Mesothelial cell of epicardium (in vitro differentiated cells): ENCODE measurements at places on chromosomes 2 and 18. TPM values are rescaled to one million over a fixed set of nuclear protein-coding genes. Genes with fewer than 3 reads are reported as not detected.
A peak's percentile ranks its signal among the peaks of the same experiment; 100 is the strongest.

DNA sequence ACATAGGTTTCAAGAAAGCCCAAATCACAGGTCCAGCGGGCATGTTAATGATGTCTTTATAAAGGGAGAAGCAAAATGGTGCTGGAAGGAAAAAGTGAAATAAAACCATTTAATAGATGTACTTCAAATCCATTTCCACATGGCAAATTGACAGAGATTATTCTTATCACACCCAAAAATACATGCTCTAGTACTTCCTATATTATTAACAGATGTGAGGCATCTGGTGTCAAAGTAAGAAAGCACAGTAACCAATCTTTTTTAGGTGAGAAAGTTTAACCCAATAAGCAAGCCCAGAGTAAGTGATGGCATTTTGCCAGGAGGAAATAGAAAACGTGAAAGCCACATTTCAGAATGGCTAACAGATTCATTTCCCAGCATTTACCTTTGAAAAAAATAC lies 128.0 kb downstream of the ABCA12 start:
- no peak for DNase-seq

- peak; percentile 66 for DNase-seq
These were observed 678 bp downstream of the CYP27C1 start for GRCh38 chr2:127219171-127220070.

DNA sequence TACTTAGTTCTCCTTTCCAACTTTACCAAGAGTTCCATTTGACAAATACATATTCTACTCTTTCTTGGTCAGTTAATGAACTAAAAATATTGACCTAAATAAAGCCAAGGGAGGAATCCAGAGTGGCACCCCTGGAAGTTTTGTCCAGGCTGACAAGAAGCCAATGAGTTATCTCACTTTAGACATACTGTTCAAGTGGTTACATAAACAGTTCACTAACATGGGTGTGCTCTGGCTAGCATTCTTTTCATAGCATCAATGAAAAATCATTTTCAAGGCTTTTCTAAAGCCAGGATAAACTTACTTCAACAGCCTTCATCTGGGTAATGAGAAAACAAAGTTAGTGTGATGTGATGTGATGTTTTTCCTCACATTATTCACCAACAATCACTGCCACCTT lies 649.4 kb downstream of the TDRD15 start:
- DNase-seq, result no peak

DNA sequence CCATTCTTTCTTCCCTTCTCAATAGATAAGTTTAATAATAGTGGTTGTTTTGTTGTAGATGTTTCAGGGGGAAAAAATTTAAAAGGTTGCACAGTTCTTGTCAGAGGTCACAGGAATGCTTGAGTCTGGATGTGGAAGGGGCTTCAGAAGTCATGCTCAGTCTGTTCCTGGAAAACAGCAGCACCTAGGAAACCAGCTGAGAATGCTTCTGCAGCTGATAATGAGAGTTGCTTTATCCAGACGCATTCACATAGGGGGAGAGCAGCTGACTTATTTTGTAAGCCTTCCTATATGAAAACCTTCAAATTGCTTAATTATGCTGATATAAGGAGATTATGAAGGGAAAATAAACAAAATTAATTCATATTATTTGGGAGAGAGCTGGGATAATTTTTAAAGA lies 235.5 kb downstream of the GULP1 start:
- no peak for DNase-seq

The C2orf80 gene
- not detected in 3 replicates for total RNA-seq

The DSG1 gene
- total RNA-seq, result 0.07 to 0.18 TPM (median 0.09 TPM) in 3 replicates

DNA sequence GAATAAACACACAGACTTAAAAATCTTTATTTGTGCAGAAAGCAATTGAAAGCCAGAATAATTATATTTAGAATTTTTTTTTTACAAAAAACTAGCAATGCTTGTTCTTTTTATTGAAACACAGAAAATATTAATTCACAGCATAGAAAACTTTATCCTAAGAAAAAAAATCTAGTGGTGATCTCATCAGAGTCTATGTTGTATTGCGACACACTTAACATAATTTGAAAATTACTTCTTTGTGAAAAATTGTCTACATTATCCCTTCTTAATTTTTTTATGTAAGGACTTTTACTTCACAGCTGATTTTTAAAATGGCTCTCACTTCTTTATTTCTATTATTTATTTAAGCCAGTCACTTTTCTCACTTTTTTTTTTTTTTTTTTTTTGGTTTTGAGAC lies 103.4 kb downstream of the LDLRAD4 start:
- no peak for DNase-seq
